ENCODE measurements at places on chromosomes 5 and 9.

- no peak for DNase-seq
Observed at GRCh38 chr5:176481711-176482110, 33.5 kb downstream of the FAF2 start.

- no peak for DNase-seq
Observed at GRCh38 chr9:133628766-133629165, 7.4 kb upstream of the DBH start.

DNA sequence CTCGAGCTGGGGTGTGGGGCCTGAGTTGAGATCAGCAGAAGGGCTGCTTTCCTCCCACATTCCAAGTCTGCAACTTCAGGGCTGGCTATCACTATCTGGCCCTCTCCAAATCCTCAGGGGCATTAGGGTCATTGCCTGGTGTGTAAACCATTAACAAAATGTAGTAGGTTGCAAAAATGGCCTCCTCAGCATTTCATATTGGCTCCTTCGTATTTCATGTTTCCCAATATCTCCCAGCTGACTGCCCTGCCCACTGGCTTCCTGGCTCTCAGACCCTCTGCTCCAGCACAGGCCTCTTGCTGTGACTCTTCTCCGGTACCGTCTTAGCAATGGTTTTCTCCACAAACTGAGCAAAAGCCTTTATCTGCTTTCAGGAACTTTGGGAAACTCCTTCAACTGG lies 113.8 kb downstream of the GADD45G start:
- DNase-seq, result no peak

- DNase-seq, result no peak
Observed at GRCh38 chr9:135478191-135478590, 1.4 kb upstream of the PPP1R26 start.

DNA sequence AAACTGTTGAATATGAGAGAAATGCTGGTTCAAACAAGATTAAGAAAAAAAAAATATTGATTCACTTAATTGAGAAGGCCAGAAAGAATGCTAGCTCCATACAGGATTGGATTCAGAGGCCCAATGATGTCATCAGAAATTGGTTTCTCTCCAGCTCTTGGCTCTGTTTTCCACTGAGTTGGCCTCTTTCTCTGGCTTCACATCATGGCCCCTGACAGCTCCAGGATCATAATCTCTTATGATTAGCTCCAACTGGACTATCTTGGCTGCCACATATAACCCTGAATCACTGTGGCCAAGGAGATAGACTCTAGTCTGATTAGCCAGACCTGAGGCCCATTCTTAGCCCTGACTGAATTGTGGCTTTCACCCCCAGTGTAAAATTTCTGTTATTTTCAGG lies 244.7 kb upstream of the GRAMD2B start:
- DNase-seq, result no peak

All from Peyer's patch (tissue), 4 donors.